ENCODE measurements at places on chromosomes 13 and 19.

- DNase-seq, result no peak
Measured at GRCh38 chr13:51961493-51962403, 49.5 kb downstream of the ATP7B start.

DNA sequence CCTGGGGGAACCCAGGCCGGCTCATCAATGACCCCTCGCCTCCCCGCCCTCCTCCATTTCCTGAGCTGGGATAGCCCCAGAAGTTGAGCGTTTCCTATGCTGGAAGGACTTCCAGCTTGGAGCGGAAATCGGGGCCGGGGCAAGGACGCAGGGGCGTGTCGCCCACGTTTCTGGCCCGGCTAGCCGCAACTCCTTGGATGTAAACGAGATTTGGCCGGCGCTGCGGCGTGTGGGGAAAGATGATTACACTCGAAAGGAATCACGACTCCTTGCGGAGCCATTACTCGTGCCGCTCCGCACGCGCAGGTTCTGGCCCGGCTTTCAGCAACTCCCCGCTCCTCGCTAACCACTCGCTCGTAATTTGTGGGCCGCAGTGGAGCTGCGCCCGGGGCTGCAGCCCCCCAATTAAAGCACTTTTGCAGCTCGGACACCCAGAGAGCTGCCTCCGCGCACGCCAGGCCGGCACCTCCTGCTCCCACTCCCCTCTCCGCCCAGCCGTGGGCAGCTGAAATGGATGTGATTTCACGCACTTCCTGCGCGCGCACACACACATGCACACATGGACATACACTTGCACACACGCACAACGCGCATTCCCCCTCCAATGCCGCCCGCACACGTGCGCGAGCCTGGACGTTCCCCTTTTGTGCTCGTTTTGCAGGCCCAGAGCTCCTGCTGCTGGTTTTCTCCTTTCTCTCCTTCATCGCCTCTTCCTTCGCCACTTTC, 15.7 kb downstream of the ZIC5 start:
- no peak for DNase-seq

GRCh38 chr19:51131780-51132680, 7.3 kb downstream of the SIGLEC9 start:
- DNase-seq, result no peak

DNA sequence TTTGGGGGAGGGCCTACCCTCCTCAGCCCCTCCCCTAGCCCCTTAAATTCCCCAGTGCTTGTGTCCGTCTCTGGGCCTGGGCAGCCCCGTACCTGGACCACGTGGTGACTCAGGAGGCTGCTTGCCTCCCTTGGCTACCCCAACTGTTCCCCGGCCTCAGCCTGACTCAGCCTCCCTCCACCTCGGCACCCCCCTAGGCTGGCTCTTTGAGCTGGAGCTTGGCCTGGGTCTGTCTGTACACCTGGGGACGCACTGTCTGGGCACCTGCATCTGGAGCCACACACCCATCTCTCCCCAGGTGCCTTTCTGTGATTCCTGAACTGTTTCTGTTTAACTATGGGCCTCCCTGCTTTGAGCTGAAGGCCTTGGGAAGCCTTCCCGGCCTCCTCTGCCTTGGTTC, 1.8 kb upstream of the KLK14 start:
- DNase-seq, result no peak

DNA sequence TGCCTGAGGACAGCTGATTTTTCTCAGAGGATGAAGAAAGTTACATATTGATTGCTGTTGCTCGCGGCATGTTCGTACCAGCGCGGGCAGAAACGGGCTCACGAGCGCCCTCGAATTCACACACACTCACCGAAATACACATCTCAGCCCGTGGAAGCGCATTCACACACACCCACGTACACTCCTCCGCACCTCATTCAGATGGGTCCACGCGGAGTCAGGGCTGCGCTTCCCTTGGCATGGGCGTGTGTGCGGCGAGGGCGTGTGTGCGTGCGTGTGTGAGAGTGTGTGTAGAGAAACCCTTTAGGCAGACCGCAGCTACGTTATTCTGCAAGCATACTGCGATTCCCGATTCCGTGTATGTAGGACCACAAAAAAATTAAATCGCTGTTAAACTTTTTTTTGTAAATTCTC, 2.1 kb upstream of the PCDH17 start:
- DNase-seq, result no peak

GRCh38 chr13:70088926-70089325, 18.7 kb upstream of the ATXN8OS start:
- no peak for DNase-seq

DNA sequence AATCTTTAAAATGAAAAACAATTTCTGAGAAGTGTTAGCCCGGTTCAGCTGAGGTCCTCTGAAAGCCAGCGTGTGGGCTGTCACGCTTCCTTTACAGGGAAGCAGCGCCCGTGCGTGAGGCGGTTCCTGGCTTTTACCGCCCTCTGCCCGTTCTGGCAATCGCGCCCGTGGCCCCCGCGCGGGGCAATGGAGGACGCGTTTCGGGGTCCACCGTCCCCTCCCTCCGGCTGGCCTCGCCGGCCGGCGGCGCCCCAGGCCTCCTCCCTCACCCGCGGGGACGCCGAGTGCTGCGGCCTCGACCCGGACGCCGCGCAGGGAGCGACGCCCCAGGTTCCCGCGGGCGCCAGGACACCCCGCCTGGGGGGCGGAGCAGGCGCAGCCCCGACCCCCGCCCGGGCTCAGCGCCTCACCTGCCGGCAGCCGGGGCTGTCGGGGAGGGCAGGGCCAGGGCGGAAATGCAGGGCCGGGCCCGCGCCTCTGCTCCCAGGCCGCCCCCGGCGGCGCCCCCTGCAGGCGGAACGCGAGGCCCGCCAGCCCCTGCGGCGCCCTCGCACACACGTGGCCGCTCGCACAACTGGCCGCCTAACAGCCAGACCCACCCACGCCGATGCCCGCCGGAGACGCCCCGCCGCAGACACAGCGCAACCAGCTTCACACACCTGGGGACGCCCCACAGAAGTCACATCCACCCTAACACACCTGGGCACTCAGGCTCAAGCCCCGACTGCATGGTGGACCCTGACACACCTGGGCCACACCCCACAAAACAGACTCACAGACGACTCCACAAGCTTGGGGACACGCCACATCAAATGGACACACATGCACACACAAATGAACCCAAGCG, at the start of gene GGACT:
TSS of gene GGACT (minus strand) at position 459 of the 847 bp plus-strand sequence. CDS start 56,198 bp downstream, outside the sequence.
- peak; percentile 84 for DNase-seq

- DNase-seq, result no peak
Measured at GRCh38 chr13:97321616-97322321, 99.6 kb downstream of the MBNL2 start.

- no peak for DNase-seq
Measured at GRCh38 chr19:10408511-10409283, 5.4 kb upstream of the CDC37 start.

GRCh38 chr13:95388420-95389079, 87.3 kb upstream of the ABCC4 start:
- no peak for DNase-seq

DNA sequence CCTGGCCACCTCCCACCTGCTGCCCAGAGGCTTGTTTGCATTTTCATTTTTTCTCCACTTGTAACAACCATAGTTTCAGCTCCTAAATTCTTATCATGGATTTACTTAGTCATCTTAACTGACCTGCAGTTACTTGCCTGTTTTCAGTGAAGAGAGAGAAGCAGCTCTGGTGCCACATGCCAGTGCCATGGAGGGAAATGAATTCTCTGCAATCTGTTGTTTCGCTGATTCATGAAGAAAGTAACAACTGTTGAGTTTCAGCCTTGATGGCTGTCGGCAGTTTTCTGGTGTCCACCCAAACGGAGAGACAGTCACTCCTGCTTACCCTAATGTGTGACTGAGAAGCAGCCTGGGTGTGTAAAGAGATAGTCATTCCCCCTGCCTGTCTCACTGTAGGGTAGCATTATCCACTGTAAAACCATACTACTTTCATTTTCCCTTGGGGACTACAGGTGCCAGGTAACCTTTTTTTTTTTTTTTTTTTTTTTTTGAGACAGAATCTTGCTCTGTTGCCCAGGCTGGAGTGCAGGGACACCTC, 116.1 kb downstream of the DNAJC3 start:
- no peak for DNase-seq

GRCh38 chr19:55015126-55015525, 22.9 kb downstream of the GP6 start:
- no peak for DNase-seq

- DNase-seq, result no peak
Measured at GRCh38 chr13:29901710-29902631, 51.6 kb upstream of the UBL3 start.

- DNase-seq, result no peak
Measured at GRCh38 chr19:47230921-47231214, at the start of gene BBC3. Gene BBC3, minus strand, starts transcription at chr19:47231199. Its CDS starts 2,768 bp downstream, at chr19:47228431.

- DNase-seq, result no peak
Measured at GRCh38 chr13:94408314-94409036, 71.0 kb downstream of the DCT start.

GRCh38 chr13:66984241-66984640, 245.9 kb downstream of the PCDH9 start:
- no peak for DNase-seq

DNA sequence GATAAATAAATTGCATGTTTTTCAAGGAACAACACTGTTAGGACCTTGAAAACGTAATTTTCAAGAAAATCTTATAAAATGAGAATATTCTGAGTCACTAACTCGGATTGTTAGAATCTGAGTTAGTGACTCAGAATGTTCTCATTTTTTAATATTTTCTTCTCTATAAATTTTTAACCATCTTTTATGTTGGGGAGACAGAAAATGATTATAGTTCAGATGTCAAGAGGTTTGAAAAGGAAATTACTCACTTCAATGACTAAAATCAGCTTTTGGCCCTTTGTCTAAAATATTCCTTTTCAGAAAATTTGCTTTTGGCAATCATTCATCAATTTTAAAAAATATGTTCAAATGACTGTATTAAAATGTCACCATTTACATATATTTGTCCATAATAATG, 264.2 kb upstream of the EDNRB start:
- DNase-seq, result no peak

DNA sequence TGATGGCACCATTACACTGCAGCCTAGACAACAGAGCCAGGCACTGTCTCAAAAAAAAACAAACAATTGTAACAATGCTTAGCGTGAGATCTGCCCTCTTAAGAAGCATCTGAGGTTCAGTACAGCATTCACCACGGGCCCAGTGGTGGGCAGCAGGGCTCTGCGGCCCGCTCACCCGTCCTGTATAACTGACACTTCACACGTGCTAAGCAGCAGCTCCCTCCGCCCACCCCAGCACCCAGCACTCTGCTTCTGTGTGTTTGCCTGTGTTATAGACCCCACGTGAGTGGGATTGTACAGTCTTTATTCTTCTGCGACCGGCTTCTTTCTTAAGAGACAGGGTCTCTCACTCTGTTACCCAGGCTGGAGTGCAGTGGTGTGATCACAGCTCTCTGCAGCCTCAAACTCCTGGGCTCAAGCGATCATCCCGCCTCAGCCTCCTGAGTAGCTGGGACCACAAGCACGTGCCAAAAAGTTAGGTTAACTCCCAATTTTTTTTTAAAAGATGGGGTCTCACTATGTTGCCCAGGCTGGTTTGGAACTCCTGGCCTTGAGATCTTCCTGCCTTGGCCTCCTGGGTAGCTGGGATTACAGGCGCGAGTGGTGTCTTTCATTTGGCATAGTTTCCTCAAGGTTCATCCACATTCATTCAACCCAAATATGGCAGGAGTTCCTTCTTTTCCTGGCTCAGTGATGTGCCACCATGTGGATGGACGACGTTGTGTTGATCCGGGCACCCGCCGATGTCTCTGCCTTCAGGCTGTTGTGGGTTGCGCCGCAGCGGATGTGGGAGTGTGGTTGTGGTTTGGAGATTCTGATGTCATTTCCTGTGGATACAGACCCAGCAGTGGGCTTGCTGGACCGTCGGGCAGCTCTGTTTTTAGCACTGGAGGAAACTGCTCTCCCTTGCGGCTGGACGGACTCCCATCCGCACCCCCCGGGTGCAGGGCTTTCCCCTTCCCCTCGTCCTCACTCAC, 170.0 kb downstream of the KDM4B start:
- peak; percentile 75 for DNase-seq

- DNase-seq, result no peak
Measured at GRCh38 chr19:33700408-33701013, 78.8 kb downstream of the CHST8 start.

DNA sequence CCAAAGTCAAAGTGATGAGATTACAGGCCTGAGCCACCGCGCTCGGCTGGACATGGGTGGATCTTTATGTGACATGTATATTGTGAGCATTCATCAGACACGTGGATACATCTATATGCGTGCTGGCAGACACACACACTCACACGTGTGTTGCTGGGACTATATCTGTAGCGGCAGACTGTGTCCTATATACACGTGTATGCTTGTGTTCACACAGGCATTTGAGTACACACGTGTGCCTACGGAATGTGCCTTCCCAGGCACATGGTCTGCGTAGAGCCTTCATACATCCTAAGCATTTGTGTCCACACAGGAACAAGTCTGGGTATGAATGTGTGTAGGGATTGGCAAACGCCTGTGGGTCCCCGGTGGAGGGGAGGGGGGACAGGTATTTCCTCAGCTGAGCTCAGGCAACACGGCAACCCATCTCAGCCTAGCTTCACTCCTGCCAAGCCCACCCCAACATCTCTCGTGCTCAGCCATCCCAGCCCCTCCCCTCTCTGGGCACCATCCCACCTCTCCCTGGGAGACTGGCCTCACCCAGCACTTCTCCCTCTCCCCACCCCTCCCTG, 2.6 kb downstream of the UNC13A start:
- no peak for DNase-seq

DNA sequence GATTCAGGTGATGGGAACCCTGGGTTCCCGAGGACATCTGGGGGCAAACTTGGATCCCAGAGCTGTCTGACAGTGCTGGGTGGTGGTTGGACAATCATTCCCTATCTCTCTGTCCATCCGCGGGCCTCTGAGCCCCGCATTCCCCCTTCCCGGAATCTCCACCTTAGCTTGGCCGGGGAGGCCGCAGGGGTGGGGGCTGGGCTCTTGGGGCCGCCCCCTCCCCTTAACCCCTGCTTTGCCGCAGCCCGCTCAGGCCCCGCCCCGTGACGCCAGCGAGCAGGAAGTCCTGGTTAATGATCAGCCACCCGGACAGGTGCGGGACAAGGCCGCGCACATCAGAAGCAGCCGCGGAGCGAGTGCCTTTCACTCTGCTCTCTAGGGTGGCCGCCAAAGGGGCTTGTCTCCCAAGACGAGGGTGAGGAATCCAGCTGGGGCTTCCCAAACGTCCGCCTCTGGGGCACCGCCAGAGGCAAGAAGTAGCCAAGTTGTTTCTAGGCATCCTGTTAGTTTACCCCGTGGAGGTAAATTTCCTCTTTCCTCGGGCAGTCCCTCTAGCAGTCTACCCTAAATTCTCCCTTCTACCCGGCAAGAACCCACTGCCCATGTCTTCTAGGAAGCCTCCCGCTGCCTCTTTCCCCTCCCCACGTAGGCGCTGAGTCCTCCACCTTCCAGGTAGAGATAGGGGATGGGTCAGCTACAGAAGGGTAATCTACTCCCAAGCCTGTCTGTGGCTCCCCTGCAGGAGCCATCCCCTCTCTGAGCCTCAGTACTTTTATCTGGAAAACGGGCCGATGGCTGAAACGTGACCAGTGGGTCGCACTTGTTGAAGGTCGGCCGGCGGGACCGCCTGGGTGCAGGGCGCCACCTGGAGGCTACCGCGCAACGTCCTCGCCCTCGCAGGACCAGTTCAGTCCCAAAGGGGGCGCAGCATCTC, 3.0 kb downstream of the IRF2BP1 start:
- peak; percentile 95 for DNase-seq

All from GM06990 (cell line).